GOT3 (cell line): ENCODE measurements at places on chromosomes 1 and 21.

DNA sequence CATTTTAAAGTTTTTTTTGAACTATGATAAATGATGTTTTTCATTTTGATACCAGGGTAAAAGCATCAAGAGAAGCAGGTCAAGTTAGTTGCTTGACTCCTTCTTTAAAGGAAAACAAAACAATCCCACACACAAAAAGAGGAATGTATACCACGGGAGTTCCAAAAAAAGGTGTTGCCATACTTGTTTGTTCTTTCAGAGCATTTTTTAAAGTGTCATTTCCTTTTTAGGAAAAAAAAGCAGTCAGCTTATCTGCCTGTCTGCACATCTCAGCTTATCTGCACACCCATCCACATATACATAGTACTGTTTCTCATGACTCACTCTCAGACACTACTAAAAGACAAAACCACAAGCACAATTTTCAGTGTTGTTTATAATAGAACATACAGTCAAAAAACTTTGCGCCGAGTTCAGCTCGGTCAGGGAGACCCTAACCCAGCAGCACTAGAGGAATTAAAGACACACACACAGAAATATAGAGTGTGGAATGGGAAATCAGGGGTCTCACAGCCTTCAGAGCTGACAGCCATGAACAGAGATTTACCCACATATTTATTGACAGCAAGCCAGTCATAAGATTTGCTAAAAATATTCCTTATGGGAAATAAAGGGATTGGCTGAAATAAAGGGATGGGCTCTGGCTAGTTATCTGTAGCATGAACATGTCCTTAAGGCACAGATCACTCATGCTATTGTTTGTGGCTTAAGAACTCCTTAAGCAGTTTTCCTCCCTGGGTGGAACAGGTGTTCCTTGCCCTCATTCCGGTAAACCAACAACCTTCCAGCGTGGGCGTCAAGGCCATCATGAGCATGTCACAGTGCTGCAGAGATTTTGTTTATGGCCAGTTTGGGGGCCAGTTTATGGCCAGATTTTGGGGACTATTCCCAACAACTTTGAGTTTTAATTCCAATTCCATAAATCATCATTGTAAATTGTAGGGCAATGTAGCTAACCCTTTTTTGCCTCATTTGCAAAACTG lies 11.4 kb upstream of the MNDA start:
- no peak for DNase-seq

- no peak for DNase-seq
Measured at GRCh38 chr1:15625056-15625917, 8.0 kb downstream of the DDI2 start.

GRCh38 chr1:234906654-234907053 lies 222.0 kb downstream of the TOMM20 start:
- DNase-seq: no peak

- DNase-seq: no peak
Measured at GRCh38 chr1:5705751-5706150, 286.5 kb downstream of the NPHP4 start.

DNA sequence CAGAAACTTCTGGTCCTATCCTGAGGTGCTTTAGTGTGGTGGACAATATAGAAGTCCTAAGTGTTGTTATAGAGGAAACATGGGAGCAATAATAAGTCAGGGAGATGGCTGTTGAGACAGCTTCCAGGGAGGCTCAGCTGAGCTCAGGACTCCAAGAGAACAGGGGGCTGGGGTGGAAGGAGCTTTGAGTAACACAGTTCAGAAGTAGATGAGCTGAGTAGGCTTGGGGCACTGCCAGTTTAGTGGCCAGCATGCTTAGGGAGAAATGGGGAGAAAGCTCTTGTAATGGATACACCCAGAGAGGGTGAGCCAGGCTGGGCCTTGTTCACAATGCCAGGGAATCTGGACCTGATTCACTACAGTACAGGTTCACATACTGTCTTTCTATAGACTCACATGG lies 201.6 kb downstream of the DAB1 start:
- no peak for DNase-seq

DNA sequence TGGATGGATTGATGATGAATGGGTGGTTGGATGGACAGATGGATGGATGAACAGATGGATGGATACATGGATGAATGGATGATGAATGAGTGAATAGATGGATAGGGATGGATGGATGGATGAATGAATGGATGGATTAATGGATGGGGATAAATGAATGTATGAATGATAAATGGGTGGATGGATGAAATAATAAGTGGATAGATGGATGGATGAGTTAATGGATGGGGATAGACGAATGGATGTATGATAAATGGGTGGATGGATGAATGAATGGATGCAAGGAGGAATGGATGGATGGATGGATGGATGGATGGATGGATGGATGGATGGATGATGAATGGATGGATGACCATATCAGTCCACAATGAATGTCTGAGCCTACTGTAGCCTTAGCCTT lies 381.9 kb downstream of the SETD4 start:
- DNase-seq: no peak

DNA sequence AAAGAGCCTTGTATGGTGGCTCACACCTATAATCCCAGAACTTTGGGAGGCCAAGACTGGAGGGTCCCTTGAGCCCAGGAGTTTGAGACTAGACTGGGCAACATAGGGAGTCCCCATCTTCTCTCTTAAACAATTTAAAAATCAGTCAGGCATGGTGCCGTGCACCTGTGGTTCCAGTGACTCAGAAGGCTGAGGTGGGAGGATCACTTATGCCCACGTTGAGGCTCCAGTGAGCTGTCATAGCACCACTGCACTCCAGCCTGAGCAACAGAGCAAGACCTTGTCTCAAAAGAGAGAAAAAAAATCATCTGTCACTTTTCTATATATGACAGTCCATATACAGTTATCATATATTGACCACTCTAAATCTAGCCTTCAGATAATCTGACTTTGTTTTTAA lies 658.3 kb downstream of the LTN1 start:
- no peak for DNase-seq

GRCh38 chr1:185463011-185463410 lies 146.0 kb upstream of the IVNS1ABP start:
- DNase-seq: no peak

- DNase-seq: no peak
Measured at GRCh38 chr1:230349020-230349393, 77.1 kb downstream of the PGBD5 start.

DNA sequence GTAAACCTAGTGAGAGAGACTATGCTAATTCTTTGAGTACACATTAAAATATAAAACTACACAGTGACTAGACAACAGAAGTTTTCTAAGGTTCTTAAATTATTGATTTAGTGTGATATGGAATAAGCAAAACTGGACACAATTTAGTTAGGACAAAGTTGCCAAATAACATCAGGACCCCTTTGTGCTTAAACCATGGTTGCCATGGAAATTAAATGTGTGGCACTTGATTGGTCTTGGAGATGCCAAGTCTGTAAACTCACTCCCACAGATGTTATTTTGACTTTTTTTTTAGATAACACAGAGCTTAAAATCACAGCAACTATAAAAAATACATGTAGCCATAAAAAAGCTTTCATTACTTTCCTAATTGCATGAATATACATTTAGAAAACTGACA lies 234.6 kb downstream of the BRINP3 start:
- DNase-seq: no peak

DNA sequence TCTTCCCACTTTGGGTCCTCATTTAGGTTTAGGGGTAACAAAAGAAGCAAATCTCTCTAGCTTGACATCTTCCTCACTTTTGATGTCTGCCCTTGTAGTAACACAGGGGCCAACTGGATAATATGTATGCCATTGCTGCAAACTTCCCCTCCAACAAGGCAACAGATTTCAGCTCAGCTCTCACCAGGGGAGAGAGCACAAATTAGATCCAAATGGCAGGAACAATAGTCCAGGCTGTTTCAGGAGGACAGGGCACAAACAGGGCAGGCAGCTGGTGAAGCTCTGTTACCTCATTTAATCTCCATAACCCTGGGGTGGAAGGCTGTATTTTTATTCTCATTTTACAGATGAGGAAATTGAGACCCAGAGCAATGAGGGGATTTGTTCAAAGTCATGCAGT lies 4.3 kb upstream of the PIK3R3 start:
- DNase-seq: no peak

- DNase-seq: no peak
Measured at GRCh38 chr1:190196020-190196419, 281.6 kb downstream of the BRINP3 start.

GRCh38 chr1:217524787-217525520 lies 105.9 kb downstream of the GPATCH2 start:
- no peak for DNase-seq

DNA sequence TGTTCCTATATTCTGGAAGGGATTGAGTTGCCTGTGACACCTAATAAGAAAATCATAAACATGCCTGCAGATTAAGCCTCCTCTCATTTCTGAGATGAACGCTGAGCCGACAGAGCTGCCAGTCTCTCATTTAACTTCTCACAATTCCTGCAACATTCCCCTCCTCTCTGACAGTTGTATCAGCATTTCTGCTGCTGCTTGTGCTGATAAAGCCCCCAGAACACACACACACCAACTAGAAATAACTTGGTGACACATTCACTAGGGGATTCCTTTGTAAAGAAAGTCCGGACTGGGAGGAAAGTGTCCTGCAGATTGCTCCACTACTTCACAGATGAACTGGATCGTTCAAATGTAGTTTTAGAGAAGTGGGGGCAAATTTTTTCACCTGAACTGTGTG lies 437.3 kb downstream of the PLA2G4A start:
- no peak for DNase-seq

- DNase-seq: no peak
Measured at GRCh38 chr21:26005464-26005863, 165.1 kb downstream of the APP start.

- DNase-seq: no peak
Measured at GRCh38 chr1:30371179-30371788, 352.1 kb downstream of the MATN1 start.
